HCT116 (cell line): ENCODE measurements at places on chromosomes 3 and 15.

- no peak for DNase-seq
These were observed 69.0 kb downstream of the NME9 start for GRCh38 chr3:138260611-138261010.

- DNase-seq = no peak
These were observed 24.5 kb downstream of the TMOD3 start for GRCh38 chr15:51853998-51854397.

DNA sequence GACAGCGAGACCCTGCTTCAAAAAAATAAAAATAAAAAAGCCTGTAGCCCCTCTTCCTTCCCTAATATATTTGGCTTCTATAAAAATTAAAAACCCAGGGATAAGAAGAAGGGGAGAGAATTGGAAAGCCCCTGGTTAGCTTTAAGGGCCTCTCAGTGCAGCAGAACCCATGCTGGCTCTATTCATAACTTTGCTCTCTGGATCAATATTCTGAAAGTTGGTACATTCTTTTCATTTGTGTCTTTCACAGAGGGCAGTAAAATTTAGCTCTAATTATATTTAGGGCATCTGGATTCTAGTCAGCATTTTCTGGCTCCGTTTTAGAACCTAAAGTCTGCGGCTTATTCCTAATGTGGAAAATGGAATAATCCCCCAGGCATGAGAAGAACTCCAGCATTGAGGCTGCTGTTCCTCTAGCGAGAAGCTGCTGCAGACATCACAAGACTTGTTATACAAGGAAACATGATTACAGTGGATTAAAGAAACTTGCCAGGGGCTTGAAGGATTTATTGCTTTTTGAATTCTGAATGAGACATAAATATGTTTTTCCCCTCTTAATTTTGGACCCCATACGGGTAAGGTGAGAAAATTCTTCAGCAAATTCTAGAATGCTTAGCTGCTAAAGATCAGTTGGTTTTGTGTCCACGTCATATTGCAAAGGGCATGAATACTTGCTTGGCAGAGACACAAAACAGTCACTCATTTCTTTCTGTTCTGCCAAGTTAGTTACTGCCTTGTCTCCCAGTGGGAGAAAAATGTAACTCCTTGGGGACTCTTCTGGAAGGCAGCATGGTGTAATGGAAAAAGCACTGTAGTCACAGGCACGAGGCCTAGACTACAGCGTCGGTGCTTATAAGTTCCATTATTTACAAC, 177.7 kb downstream of the VGLL4 start:
- DNase-seq = no peak

DNA sequence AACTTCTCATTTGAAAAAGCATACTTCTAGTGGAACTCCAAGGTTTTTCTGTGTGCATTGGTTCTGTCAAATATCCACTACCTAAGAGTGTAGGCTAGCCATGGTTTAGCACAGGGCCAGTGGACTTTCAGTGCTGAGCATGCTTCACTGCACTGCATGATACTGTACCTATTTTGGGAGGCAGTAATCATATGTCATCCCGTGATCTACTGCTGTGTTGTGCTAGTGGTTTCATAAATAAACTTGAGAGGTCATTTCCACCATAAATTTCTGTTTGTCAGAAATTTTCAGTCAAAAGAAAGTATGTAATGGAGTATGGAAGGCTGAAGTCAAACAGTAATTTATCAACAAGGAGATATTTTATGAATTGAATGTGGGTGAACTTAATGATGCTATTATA, 203.6 kb downstream of the ROBO1 start:
- no peak for DNase-seq

DNA sequence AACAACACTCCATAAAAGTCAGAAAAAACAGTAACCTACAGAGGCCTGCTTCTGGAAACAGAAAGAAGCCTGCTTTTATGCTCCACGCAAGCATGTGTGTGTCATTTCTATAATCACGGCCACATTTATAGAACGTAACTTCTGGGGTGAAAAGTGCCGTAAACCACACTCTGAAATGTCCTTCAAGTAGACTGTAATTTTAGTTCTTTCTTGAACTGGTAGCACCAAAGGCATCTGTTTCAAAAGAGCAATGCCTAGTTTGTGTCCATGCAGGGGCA, 19.5 kb upstream of the CMTM7 start:
- DNase-seq = no peak

DNA sequence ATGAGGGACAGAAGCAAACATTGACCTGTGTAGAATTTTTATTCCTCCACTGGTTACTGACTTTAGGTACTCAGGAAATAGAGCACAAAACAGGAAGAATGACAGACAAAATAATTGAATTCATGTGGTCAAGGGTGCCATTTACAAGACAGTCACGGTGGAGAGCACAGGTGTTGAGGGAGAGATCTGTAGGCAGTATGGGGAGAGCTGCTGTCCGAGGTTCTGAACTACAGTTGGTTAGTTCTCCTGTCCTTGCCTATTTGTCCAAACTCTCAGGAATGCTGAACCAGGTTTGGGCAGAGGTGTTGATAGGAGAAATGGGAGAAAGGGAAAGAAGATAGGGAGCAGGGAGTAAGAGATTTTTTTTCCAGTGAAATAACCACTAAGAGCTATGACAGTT, 178.5 kb upstream of the ZBTB20 start:
- no peak for DNase-seq

DNA sequence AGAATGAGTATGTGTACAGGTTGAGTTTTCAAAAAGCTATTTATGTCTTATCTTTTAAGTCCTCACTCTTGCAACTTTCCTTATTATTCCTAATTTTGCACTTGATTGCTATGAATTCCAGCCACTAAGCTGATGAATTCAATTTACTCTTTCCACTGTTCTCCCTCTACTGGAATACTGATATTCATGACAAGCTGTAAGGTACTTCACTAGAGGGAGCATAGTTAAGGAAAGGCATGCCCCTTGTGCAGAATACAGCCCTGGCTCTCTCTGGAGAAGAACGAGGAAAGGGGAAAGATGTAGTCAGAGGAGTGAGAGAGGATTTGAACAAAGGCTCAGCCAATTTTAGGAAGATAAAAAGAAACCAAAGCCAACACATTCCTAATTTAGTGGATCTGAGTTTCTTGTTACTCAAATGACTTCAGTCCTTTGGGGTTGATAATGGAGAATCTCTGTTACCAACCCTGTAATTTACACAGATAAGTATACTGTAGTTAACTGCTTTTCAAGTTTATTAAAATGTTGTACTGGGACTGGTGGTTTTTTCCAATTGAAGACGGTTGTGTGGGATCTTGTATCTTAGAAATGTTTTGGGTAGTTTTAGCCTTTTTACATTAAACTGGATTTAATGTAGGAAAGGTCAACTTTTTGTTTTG, 4.0 kb downstream of the SCAANT1 start:
- DNase-seq = no peak
